NCI-H748 treated with DMSO at 0.1 percent for 48 hours (cell line): ENCODE measurements at places on chromosomes 11 and 22.

DNA sequence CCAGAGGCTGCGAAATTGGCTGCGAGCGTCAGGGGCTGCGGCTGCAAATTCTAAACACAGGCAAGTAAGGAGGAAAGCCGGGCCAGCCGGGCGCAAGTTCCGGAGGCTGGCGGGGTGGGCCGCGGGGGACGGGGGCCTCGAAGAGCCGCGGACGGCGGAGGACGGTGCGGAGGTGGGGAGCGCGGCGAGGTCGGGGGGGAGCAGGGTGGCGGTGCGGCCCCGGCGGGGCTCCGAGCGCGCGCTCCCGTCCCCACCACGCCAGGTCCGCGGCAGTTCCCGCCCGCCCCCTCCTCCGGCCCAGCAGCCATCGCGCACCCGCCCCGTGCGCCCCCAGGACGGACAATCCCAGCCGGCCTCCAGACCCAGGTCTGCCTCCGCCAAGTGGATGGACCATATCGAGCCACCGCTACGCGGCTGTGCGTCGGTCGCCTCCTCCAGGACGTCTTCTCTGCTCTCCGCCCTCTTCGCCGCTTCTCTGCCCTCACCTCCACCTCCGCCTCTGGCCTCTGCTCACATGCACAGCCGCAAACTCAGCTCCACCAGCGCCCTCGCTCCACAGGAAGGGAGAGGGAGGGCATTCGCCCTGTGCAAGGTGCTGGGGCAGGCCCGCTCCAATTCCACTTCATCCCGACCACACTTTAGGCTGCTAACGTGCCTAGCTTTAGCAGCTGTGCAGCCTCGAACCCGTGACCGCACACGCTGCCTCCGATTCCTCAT, 7.2 kb downstream of the ELFN2 start:
- DNase-seq: no peak

GRCh38 chr11:132349811-132350733, 979.7 kb downstream of the NTM start:
- no peak for DNase-seq

GRCh38 chr11:123469089-123469488, 39.0 kb downstream of the GRAMD1B start:
- DNase-seq: no peak

- DNase-seq: no peak
These were observed 12.0 kb downstream of the SART1 start for GRCh38 chr11:65973439-65974110.
